Left lobe of liver (tissue), 2 donors: ENCODE measurements at places on chromosomes 12 and 14. TPM values are rescaled to one million over a fixed set of nuclear protein-coding genes. Genes with fewer than 3 reads are reported as not detected.
A peak's percentile ranks its signal among the peaks of the same experiment; 100 is the strongest.

KRT6C gene
- not detected for total RNA-seq

TEX52 gene
- not detected for total RNA-seq

NINJ2 gene
- total RNA-seq: 16.1 TPM

CLECL1 gene
- 0.38 TPM for total RNA-seq

SERPINA10 gene
- total RNA-seq: 200 TPM

CDKN3 gene
- total RNA-seq: 0.58 TPM

SLC4A8 gene
- 0.35 TPM for total RNA-seq

RHOJ gene
- 1.8 TPM for total RNA-seq

CCDC177 gene
- total RNA-seq: 0.08 TPM

PHC1 gene
- 4.6 TPM for total RNA-seq

EDDM3A gene
- total RNA-seq: not detected

RTL1 gene
- total RNA-seq: not detected

WDR20 gene
- total RNA-seq: 14.0 TPM

UNC119B gene
- 10.7 TPM for total RNA-seq

KIF26A gene
- total RNA-seq: 1.3 TPM

DNA sequence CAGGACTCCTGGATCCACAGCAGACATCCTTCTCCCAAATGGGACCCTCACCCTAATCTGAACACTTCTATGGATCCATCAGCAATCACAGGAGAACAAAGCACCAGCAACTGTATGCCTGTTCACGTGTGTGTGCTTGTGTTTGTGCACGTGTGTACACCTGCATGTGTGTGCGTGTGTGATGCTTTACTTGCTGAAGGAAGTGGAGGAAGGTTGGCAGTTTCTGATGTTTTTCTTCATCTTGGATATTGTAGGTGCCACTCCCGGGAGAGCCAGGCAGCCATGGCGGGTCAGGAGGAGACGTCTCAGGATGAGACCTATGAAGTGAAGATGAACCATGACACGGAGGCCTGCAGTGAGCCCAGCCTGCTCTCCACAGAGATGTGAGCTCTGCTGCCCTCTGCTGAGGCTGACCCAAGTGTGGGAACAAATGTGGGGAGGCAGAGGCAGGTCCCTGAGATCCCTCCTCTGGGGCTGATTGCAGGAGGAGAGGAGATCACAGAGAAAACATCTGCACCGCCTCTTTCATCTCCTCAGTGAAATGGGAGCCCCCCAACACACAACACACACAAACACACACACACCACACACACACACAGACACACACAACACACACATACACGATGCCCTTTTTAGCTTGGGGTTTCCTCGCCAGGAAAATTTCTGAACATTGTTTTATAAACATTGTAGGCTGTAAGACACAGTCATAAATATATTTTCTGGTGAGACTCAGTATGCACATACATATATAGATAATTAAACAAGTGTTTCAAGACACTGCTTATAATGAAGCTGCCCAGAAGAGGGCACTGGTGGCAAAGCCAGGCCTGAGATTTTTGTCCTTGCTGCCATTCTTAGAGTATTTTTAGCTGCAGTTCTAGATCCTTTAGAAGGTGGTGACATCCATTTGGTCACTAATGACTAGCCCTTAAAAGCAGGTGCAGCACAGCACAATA is 112.2 kb upstream of the FKBP4 start:
- DNase-seq: peak; percentile 39

- DNase-seq: no peak
These were observed 10.3 kb upstream of the RNASE12 start for GRCh38 chr14:20601522-20601921.

DNA sequence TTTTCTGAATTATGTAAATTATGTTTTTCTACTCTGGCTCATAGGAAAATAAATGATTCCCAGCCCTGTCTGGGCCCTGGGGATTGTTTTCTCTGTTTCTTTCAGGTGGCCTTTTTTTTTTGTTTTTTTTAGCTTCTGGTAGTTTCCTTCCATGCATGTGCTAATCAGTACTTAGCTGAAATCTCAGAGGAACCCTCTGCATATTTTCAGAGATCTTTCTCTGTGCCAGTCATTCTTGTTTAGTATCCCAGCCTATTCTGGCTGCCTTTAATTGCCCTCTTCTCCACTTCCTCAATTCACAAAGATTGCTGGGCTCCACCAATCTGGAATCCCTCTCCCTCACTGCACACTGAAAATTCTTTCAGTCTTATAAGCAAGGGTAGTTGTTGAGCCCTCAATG is 46.9 kb downstream of the CNOT2 start:
- no peak for DNase-seq

GRCh38 chr12:80195074-80195726 is 95.9 kb downstream of the OTOGL start:
- no peak for DNase-seq

- peak; percentile 50 for DNase-seq
These were observed 41.0 kb downstream of the TRAF3 start for GRCh38 chr14:102817942-102818940.

GRCh38 chr12:133190176-133190575 is 8.9 kb downstream of the ZNF268 start:
- DNase-seq: no peak

DNA sequence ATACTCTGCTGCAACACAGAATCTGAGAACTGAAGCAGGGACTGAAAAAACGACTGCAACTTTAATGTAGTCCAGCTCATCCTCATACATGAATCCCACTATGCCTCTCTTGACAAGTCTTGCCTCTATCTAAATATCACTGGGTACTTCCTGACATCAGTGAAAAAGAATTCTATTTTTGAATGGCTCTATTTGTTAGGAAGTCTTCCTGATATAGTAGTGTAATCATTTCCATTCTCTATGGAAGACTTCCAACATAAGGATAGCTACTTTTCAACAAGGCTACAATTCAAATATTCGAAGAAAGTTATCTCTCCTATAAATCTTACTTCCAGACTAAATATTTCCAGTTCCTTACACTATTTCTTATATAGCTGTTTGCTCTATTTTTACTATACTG is 167.5 kb downstream of the MDGA2 start:
- DNase-seq: no peak

DNA sequence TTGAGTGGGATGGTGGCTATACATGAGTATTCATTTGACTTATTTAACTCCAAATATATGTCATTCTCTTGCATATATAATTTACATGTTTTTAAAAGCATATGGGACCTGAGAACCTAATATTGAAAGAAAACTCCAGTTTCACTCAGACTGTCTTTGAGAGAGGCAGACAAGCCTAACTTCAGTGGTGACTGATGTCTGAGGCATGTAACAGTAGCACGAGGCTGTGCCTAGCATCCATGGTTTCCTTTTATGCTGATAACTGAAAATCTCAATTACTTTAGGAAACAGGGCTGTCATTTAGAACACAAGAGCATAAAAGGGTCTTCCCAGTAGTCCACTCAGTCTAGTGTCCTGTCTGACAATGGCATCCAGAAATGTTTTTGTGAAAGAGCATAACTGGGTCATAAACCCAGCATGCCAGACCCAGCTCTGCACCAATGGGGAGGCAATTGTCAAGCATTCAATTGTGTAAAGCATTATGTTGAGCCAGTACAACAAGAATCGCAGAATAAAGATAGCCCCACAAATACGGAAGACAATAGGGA is 24.3 kb downstream of the MAPK1IP1L start:
- no peak for DNase-seq

GRCh38 chr14:49755378-49755777 is 12.6 kb upstream of the KLHDC2 start:
- no peak for DNase-seq

DNA sequence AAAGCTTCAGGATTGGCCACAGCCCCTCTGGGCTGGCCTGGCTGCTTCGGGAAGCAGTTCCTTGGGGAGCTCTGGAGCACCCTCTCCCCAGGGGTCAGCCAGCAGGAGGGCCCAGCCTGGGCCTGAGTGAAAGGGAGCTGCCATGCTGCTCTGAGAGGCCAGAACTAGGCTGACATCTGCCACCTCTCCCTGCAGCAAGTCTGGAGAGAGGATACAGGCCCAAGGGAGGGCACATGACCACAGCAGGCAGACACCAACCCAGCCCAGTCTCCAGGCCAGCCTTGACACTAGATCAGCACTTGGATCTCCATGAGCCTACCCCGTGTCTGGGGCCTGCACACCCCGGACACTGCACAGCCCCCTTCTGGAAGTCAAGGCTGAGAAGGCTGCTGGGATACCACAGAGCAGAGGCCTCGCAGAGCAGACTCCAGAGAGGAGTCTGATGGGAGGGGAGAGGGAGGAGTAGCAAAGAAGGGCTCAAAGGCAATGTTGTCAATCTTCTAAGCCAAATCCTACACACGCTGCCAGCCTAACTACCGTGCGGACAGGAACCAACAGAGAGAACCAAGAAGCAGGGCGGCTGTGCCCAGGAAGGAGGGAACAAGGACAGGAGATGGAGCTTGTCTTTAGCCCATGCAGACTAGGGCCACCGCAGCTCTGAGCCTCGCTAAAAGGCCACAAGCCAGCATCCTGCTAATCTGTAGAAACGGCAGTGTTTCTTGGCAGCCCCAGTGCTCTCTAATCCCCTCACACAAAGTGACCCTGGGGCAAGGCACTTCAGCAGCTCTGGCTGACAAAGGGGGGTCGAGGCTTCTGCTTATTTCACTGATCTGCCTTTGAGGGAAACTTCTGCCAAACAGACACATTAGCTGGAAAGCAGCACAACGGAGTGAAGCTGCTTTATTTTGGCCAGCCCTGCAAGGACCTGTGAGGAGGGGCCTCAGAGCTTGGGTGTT is 12.9 kb downstream of the COL2A1 start:
- no peak for DNase-seq

GRCh38 chr12:2061402-2061801 is 8.6 kb downstream of the CACNA1C start:
- DNase-seq: no peak

- peak; percentile 82 for DNase-seq
These were observed at the start of gene RERG for GRCh38 chr12:15220915-15221885. Gene RERG (minus strand): TSS chr12:15221417. CDS start chr12:15217489, 3,928 bp downstream.

- no peak for DNase-seq
These were observed 2.9 kb downstream of the RIN3 start for GRCh38 chr14:92516344-92516965.

GRCh38 chr12:58583529-58583928 is 336.8 kb downstream of the LRIG3 start:
- no peak for DNase-seq

DNA sequence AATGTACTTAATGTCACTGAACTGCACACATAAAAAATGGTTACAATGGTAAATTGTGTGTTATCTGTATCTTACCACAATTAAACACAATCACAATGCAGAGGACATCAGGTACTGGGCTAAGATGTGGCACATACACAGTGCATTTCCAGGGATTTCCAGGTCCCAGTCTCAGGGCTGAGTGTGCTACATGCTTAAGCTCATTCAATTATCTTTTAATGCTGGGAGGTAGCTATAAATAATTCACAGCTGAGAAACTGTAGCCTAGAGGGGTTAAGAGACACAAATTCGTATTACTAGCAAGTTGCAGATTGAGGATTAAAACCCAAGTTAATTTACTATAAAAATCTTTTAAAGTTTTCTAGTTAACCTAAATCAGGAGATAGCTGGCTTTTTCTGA is 67.1 kb downstream of the CRACR2A start:
- no peak for DNase-seq

DNA sequence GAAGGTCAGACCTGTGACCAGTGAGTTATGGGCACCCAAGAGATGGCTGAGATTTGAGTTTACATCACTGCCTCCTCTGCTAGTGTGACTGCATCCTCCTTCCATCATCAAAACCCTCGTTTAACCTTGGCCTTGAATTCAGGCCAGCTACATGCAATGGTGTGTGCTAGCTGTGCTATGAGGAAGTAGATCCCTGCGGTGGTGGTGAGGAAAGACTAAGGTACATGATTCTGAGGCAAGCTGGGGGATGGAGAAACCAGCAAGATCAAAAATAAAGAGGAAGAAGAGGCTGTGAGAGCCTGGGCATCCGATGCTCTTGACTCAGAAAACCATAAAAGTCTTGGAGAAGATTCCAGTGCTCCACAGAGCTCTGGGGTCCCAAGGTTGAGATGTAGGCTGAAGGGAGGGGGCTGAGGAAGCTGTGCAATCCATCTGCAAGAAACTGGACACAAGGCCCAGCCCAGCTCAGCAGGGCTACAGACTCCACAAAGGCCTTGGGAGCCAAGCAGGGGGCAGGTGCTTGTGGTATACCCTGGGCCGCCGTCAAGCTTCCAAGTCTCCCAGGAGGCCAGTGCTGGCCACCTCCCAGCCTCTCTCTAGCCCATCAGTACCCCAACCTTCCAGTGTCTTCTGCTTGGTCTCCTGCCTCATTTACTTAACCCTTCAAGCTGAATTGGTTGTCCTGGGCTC is 774.8 kb downstream of the VRK1 start:
- DNase-seq: no peak

- no peak for DNase-seq
These were observed 118.6 kb downstream of the CRACR2A start for GRCh38 chr12:3634348-3634747.

DNA sequence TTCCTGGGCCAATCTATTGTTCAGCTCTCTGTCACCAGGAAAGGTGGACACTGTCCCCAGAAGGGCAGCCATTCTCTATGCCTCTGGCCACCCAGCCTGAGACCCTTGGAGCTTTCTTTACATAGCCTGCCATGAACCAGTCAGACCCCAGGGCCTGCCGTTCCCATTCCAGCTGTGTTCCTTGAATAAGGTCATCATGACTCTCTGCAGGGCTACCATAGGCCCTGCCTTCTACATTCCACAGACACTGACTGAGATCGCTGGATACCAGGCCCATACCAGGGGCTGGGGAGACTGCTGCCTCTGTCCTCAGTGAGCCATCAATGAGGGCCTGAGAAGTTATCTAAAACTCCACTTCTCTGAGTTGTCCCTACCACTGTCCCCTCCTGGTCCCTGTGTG is 75.5 kb downstream of the SYNE3 start:
- no peak for DNase-seq

DNA sequence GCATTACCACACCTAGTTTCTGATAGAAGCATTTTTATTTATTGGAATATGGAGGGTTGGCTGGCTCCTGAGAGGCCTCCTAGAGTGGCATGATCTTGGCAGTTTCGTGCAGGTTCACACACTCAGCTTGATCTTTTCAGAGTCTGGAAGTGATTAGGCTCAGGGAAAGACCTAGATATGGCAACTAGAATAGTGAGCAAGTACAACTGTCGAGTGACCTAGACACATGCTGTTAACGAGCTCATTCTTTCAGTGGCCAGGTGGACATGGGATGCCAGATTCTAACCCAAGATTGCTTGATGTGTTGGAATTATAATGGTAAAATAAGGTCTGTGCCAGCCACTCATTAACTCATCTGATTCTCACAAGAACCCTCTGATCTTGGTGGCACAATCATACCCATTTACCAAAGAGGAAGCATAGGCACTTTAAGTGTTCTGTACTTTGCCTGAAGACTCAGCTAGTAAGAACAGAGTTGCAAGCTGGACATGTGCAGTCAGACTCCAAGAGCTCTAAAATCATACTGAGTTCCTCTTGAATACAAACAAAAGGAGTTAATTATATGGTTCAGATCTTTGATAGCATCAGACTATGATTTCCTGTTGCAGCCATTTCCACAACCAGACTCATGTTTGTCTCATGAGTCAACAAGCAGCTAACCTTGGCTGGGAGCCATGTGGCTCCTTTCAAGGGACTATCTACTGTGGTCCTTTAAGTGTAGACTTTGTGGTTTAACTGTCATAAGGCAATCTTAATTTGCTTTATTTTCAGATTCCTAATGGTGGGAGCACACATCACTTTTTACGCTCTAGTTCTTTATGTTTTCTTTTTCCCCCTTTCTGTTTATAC is 144.2 kb downstream of the PLEKHA5 start:
- DNase-seq: peak; percentile 53

- no peak for DNase-seq
These were observed 895.8 kb downstream of the RPS29 start for GRCh38 chr14:48690349-48690748.

- DNase-seq: no peak
These were observed 140.0 kb upstream of the KITLG start for GRCh38 chr12:88720231-88720630.
